ENCODE measurements at places on chromosomes 3 and 15.
A peak's percentile ranks its signal among the peaks of the same experiment; 100 is the strongest.

GRCh38 chr3:10268930-10269329 is 20.7 kb downstream of the TATDN2 start:
- DNase-seq = no peak

GRCh38 chr3:171953301-171954022 is 85.9 kb upstream of the FNDC3B start:
- DNase-seq = no peak

DNA sequence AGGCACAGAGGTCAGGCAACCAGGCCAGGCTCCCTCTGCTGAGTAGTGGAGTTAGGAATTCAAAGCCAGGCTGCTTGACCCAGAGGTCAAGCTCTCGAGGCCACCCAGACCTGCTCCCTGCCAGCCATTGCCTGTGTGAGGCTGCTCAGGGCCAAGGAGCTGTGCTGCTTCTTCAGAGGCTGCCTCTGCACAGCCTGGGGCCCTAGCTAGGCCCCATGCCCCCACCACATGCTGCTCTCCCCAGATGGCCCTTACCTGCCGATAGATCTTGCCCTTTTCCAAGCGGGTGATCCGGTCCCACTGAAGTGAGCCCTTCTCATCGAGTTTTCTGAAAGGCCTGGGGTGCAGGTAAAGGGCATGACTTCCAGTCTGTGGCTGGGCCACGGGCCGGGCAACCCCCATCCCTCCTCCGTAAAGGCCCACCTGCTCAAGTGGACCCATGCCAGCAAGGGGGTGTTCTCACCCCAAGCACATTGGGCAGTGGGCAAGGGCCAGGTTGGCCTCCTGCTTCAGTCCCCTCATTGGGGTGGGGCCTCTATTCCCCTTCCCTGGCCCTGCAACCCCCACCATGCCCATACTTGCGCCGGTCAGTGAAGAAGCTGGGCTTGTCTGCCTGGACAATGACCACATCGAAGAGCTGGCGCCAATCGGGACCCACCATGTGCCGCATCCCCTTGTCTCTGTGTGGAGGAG is 6.5 kb downstream of the NT5DC2 start:
- no peak for DNase-seq

- no peak for DNase-seq
These were observed 137.7 kb downstream of the RAB11A start for GRCh38 chr15:66006986-66007385.

DNA sequence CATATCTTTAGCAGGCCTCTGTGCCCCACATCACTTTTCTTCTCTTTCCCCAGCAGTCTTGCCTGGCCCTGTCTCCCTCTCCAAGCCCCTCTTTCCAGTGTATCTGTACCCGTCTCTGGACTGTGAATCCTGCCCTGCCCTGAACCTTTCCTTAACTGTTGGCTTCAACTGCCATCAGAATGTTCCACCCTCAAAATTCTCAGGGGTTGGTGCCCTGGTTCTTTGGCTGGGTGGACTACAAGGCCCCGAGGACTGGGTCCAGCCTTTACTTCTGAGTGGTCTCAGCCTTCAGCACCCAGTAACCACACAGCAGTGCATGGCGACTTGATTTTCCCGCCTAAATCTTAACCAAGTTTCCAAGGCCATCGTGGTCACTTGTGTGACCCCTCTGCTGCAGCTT is 333.5 kb upstream of the RGMA start:
- no peak for DNase-seq

DNA sequence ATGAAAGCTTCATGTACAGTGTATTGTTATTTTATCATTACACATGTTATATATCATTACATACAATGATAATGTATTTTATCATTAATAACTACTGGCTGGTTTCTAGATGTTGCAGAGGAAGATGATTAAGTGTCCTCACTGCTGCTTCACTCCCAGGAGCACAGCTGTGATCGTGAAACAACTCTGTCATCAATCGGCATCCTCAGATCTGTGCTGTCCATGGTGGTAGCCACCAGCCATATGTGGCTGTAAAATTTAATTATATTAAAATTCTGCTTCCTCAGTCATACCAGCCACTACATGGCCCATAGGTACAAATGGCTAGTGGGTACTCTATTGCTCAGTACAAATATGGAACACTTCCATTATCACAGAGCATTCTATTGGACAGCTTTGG is 379.4 kb upstream of the CFAP20DC start:
- no peak for DNase-seq

- DNase-seq = no peak
These were observed 129.0 kb upstream of the SLC7A14 start for GRCh38 chr3:170714562-170715535.

GRCh38 chr15:67824197-67824968 is 926 bp upstream of the SKOR1 start:
- DNase-seq = no peak

- DNase-seq = no peak
These were observed 147.5 kb upstream of the PFN2 start for GRCh38 chr3:150118219-150118618.

- DNase-seq = no peak
These were observed 7.1 kb downstream of the KCNH8 start for GRCh38 chr3:19155375-19155774.

DNA sequence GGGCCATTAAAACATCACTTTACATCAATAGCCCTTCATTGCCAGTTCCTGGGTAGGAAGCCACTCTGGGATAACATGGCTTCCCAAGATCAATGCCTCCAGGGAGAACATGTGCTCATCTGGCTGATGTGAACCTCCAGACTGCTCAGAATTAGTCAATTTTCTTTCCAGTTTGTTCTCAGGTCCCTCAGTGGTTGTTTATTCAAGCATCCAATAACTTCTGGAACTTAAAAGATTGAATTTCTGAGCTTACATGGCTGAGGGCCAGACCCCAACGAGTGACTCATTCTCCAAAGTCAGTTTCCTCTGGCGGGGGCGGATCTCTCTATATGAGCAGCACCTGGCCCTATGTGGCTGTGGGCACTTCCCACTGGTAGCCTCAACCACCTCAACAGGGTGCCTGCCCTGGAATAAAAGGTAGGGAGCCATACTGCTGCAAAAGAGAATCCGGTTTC is 34.0 kb downstream of the LYZL4 start:
- no peak for DNase-seq

GRCh38 chr3:117306299-117306698 is 596.7 kb downstream of the TUSC7 start:
- DNase-seq = no peak

GRCh38 chr15:90121086-90121485 is 18.8 kb upstream of the IDH2 start:
- no peak for DNase-seq

DNA sequence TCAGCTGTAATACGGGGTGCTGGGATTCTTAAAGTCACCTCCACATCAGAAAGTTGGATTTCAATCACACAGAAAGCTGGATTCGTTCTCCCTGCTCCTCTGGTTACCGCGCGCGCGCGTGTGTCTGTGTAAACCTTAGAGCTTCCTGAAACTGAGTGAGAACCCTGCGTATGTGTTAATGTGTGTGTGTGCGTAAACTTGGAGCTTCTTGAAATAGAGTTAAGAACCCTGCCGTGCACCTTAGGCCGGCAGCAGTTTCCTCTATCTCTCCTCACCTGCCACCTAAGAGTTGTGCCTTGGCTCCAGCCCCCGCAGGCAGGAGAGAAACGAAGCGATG is 531 bp downstream of the LZTFL1 start:
- no peak for DNase-seq

DNA sequence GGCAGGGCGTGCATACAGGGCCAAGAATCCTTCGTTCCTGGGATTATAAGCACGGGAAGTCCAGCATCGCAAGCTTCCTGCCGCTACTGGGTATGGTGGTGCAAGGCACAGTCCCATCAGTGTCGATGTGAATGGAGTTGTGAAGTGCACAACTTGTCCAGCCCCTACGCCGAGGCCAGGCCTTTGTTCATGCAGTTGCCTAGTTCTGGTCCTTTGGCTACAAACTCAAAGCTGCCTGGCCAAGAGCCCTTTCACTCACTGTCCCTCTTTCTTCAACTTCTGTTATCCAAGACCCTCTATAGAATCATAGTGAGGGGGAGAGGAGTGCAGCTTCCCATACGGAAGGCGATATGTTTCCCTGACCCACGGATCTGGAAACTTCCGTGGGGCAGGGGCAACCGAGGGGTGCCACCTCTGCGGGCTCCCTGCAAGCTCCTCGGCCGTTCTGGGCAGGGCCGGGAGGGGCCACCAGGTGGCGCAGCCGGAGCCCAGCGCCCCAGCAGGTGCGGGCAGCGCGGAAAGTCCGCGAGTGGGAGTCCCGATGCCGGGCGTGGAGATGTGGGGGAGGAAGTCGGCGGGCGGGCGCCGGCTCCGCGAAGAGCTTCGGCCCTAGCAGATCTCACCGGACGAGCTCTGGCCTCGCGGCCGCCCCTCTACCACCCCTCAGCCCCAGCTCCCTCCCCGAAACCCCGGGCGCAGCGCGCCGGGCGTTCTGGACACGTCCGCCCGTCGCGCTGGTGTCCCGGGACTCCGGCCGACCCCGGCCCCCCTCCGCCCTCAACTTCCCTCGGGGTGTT is 693 bp downstream of the RASGRP1 start:
- DNase-seq = peak; percentile 13

DNA sequence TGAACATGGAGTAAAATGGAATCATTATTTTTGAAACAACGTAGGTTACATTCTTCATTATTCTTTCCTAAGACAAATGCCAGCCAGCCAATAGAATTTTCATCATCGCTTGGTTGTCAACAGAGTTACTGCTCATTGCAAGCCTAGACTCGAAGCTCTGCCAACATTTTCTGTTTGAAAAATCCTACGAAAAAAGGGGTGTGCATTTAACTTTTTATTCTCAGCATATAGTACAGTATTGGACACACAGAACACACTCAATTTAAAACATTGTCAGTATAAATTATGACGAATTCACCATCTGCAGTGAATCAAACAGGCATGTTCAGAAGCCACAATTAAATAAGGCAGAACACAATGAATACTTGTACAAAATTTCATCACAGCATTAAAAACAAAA is 232.1 kb downstream of the NR1D2 start:
- DNase-seq = no peak

GRCh38 chr15:28086175-28086703 is 12.9 kb downstream of the OCA2 start:
- peak; percentile 41 for DNase-seq

- DNase-seq = no peak
These were observed 2.0 kb downstream of the LYSMD2 start for GRCh38 chr15:51735228-51736010.

- DNase-seq = no peak
These were observed 80.8 kb downstream of the RARB start for GRCh38 chr3:25508901-25509300.

DNA sequence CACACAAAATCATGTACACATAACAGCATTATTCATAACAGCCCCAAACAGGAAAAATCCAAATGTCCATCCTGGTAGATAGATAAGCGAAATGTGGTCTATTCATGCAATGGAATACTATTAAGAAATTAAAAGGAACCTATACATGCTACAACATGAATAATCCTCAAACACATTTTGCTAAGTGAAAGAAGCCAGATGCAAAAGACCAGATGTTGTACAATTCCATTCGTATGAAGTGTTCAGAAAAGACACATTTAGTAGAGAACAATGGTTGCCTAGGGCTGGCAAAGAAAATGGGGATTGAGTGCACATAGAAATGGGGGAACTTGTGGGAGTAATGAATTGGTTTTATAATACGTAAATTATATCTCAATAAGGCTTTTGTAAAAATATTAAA is 182.3 kb downstream of the EBLN2 start:
- no peak for DNase-seq

DNA sequence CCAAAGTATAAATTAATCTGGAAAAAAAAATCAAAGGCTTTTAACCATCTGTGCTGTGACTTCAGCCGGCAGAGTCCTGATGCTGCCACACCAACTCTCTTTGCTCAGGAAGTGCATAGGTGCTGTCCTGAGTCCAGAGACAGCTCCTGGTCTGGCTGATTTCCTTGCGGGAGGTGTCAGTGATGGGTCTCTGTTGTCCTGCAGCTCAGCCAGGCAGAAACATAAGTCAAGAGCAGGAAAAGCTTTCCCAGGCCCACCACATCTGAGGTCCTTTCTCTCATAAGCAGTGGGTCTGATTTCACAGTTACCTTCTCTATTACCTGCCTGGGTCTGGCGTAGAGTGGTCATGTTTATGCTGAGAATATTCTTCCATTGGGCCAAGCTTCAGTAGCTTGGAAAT is 19.4 kb downstream of the CHST2 start:
- DNase-seq = no peak

DNA sequence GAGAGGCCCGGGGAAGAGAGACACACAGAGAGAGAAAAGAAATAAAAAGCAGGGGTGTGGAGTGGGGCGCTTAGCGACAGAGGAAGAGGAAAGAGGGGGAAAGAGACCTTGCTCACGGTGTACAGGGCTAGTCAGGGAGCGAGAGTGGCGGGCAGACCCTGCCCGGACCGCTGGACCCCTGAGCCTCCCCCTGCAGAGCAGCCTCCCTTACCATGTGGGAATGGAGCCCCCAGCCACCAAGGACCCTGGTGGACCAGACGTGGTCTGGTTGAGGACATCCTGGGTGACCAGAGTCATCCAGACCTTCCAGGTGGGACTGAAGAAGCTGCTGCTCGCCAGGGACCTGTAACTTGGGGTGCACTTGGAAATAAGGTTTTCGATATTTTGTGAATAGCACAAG is 129.6 kb downstream of the CHSY1 start:
- DNase-seq = no peak

- no peak for DNase-seq
These were observed 32.4 kb downstream of the KLHL18 start for GRCh38 chr3:47315069-47315647.

- DNase-seq = no peak
These were observed 11.1 kb upstream of the SATB1 start for GRCh38 chr3:18436213-18436612.

- no peak for DNase-seq
These were observed 125.3 kb downstream of the SUCNR1 start for GRCh38 chr3:151998744-151999143.

- DNase-seq = no peak
These were observed 67.0 kb downstream of the SCN11A start for GRCh38 chr3:38984731-38985130.

- DNase-seq = peak; percentile 5
These were observed 275.6 kb downstream of the ZNF621 start for GRCh38 chr3:40800343-40800742.

GRCh38 chr15:80605591-80606150 is 89.4 kb upstream of the ABHD17C start:
- DNase-seq = no peak

- DNase-seq = no peak
These were observed 28.1 kb upstream of the CTDSPL start for GRCh38 chr3:37833302-37834186.

DNA sequence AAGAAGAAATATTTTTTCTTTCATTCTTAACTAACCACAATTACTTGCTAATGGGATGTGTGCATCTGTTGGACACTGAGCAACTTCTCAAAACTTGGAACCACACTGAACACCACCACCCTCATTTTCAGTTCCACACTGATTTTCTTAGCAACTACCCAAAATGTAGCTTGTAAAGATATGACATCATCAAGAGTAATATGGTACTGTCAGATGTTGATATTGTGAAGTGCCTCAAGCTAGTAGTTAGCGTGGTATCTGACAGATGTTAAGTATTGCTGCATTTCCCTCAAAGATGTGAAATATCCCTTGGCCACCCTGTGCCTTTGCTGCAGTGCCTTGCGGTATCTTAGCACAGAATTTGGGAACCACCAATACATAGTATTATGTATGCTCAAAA is 9.3 kb downstream of the RFTN1 start:
- no peak for DNase-seq

GRCh38 chr15:85356276-85356675 is 24.1 kb upstream of the AKAP13 start:
- no peak for DNase-seq
